ENCODE measurements at places on chromosomes 2 and 18.

DNA sequence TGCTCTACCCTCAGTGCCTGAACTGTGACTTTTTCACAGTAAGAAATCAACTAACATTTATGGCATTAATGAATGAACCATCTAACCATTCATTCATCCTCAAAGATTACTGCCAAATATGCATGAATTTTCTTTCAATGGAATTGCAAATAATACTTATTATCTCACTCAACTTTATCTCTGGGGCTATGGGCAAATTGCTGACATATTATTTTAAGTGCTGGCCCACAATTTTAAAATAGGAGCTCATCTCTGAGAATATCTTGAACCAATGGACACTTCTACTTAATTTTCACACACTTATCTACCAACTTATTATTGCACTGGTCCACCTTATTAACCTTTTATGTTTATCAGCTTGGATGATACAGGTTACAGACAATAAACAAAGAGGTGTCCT is 182.8 kb downstream of the RBM43 start:
- DNase-seq: no peak

DNA sequence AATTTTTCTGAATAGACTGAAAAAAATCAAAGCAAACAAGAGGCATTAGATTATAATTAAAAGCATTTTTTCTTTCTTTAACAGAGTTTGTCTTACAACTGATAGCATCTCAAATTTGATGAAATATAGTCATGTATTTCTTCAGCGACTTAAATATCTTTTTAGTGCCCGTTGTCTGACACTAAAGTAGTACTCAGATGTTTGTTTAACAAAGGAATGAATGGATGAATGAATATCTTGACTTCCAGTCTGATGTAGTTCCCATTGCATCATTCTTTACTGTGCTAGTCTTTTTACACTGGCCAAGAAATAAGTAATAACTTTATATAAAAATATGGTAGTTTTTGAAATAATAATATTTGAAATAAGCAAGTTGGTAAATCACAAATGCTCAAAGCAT is 111.1 kb downstream of the TTC27 start:
- DNase-seq: no peak

GRCh38 chr2:60948926-60949579 is 67.7 kb downstream of the REL start:
- peak; percentile 76 for DNase-seq

DNA sequence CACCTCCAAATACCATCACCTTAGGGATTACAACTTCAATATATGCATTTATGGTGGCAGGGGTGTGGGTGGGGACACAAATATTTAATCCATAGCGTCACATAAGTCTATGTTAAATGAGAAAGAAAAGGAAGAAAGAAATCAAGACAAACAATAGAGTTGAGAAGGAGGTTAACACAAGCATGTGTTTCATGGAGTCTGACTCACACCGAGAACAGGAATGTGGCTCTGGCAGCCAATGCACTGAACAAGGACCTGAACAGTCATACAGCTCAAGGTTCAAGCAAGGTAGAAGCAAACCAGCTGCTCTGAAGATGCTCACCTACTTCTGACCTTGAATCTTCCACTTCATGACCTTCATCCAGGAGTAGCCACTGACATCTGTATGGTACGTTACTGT is 36.2 kb upstream of the LPIN1 start:
- no peak for DNase-seq

- DNase-seq: no peak
Measured at GRCh38 chr2:34705551-34706247, 1106.6 kb upstream of the FAM98A start.

GRCh38 chr2:41111836-41112627 is 660.1 kb upstream of the SLC8A1 start:
- DNase-seq: no peak

GRCh38 chr2:112947374-112947773 is 30.4 kb upstream of the IL36G start:
- DNase-seq: no peak

DNA sequence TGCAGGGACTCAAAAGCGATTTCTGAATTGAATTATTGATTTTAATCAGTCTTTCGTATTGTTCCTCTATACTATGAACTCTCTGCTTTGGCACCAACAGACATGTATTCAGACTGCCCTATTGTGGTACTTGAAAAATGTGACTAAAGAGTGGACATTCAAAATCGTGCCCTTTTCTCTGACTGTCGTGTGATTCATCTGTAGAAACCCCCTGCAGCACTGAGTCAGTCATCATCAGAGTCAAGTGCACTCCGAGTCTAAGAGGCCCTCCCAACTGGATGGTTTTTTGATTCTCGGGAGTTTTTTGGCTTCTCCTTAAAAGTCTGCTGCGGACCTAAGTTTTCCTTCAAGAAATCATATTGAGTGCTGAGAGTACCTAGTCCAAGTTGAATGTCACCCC is 96.4 kb upstream of the FOSL2 start:
- DNase-seq: no peak

DNA sequence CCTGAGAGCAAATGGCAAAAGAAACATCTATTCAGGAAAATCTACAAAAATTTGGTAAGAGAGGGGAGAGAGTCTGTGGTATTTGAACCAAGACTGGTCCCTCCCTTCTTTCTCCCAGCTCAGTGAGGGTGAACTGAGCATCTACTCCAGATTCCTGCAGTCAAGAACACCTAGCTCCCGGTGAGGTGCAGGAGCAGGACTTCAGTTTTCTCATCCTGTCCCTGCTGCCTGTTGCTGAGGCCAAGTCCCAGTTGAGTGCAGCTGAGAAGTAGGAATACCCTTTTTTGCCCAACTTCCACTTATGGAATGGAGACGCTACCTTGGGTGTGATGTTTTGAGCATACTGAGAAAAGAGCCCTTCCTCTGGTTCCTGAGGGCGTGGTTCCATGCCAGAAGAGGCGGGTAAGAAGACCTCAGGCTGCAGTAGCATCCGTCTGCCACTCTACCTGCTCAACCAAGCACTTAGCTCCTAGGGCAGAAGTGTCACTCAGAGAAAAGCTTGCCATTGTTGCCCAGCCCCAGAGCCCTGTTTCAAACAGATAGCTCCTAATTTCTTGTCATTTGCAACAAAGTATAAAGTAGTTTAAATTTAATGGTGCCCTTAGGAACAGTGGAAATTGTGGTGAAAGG is 112.9 kb downstream of the SOS1 start:
- DNase-seq: no peak

DNA sequence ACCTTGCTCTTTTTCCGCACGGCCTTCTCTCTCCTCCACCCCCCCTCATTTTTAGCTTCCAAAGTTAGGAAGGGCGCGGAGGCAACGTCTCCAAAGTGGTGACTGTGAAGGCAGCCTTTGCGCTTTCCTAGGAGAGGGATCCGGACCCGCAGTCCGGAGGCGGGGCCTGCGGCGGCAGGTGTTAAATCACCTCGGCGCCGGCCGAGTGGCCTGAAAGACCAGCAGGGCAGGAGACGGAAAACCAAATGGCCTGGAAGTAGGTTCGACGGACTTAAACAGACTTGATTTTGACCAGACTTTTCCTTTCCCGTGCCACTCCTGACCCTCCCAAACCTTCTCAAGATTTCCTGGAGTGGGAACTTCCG is 615 bp downstream of the GORASP2 start:
- peak; percentile 52 for DNase-seq

DNA sequence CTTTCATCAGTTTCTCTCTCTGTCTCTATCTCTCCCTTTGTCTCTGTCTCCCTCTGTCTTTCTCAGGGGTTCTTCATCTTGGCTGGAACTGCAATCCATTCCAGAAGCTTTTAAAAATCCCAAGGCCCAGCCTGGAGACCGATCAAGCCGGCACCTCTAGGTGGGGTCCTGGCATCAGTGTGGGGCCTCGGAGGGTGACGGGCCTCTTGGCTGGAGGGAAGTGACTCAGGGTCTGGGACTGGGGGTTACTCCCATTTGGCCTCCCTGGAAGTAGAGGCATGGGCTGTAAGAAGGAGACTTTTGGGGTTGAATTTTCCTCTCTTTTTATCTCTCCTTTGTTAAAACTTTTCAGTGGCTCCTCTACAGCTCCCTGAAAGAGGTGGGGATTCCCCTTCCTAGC is 52.8 kb upstream of the OTOF start:
- no peak for DNase-seq

DNA sequence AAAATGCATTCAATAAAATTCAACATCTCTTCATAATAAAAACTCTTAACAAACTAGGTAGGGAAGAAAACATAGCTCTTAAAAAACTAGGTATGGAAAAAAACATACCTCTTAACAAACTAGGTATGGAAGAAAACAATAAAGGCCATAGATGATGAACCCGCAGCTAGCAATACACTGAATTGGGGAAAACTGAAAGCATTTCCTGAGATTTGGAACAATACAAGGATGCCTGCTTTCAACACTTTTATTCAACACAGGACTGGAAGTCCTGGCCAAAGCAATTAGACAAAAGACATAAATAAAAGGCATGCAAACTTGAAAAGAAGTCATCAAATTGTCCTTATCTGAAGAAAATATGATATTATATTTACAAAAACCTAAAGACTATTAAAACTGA is 67.8 kb downstream of the NCKAP1 start:
- no peak for DNase-seq

DNA sequence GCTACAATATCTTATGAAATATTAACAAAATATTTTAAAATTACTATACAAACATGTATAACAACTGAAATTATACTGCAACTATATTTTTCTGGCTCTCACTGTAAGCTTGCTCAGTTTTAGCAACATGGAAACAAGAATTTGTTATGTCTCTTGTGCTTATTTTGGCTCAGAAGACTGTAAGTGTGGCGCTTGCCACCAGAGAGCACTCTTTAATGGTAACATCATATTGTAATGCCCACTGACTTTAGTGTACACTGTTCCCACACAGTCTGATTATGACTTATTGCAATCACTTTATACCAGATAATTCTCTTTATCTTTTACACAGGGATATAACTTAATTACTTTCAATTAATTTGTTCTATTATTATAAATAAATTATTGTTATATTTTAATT is 1500.6 kb upstream of the TMEFF2 start:
- no peak for DNase-seq

DNA sequence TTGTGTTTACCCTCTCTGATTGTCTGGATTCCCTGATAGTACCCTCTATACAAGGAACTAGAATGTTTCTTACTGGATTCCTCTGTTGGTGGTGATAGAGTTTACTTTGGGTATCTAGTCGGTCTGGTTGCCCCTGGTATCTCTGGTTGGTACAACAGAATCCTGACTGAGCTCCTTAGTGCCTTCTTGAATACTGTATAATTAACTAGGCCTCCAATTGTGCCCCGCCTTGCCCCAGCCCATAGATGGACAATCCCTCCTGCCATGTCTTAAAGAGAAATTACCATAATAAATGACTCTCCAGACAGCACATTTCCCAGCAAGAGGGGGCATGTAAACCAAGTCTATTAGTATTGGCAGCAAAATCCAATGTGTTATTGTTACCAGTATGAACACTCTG is 2.3 kb downstream of the SCN1A start:
- no peak for DNase-seq

DNA sequence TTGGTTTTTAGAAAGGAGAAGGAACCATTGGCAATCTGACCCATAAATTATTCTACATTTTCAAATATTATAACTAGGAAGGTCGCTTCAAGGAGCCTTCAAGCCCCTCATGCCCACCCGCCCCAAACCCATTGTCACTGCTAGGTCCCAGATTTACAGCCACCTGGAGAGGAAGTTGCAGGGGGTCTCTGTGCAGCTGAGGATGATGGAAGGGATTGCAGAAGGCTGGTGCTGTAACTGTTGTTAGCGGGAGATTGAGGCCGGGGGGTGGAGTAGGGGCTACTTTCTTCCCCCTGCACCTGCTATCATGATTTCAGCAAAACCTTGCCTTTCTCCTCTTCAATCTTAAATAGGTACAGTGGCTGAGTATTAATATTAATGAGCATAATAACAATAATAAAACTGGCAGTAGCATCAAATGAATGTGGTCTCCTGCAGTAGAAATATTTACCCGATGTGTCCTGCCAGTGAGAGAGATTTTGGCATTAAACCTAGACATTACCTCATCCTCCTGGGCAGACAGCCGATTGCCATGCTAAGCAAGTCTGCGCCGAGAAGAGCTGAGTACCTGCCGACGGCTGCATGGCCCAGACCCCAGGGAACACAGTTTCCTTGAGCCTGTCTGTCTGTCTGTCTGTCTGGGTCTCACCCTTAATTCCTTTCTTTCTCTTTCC is 225.4 kb downstream of the FAM210A start:
- DNase-seq: no peak

- no peak for DNase-seq
Measured at GRCh38 chr2:99481941-99482340, 7.9 kb downstream of the REV1 start.

GRCh38 chr2:178419123-178419522 is 31.9 kb downstream of the PRKRA start:
- DNase-seq: no peak

DNA sequence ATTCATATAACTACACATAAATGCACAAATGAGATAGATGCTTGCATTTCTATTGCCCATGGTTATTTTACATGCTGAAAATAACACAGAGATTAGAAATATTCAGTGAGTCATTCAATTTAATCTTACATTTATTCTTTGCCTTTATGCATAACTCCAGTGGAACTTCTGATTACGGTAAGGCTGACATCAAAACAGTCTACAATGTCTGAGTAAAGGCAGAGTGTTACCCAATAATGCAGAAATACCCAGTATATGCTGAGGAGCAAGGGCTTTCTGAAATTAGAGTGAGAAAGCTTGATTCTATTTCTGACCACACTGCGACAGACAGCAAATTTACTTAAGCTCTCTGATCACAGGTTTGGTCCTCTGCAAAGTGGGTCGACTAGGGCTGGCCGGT is 9.2 kb downstream of the NMI start:
- no peak for DNase-seq

DNA sequence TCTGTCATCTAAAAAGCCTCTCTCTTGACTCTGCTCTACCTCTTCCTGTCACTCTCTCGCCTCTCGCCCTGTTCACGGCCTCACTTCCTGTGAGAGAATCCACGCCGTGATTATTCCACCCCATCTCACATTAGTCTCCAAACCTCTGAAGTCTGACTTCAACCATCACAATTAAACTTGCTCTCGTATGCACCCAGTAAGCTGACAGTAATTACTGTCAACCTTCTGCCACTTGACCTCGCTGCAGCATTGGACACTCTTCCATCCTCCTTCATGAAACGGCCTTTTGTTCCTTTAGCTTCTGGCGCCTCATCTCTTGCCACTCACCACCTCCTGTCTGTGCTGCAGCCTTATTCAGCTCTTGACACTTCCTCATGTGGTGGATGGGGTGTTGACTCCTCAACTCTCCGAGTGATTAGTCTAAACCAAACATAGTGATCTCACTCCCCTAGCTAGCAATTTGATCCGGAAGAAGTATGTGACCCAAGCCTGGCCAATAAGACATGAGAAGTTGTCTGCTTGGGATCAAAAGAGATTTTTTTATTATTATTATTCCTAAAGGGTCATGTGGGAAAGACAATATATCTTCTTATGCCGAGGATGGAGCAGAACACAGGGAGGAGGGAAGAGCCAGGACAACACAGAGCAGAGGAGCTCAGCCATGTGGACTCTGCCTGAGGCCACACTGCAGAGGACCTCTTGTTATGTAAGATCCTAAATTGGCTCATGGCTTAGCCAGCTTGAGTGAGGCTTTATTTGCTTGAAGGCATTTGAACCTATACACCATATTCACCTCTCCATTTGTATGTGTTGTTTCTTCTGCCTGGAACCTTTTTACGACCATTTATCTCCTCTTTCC is 38.4 kb upstream of the MYO1B start:
- no peak for DNase-seq

Data from LoVo (cell line).